ENCODE measurements at places on chromosomes 4 and X. TPM values are rescaled to one million over a fixed set of nuclear protein-coding genes. Genes with fewer than 3 reads are reported as not detected.

DNA sequence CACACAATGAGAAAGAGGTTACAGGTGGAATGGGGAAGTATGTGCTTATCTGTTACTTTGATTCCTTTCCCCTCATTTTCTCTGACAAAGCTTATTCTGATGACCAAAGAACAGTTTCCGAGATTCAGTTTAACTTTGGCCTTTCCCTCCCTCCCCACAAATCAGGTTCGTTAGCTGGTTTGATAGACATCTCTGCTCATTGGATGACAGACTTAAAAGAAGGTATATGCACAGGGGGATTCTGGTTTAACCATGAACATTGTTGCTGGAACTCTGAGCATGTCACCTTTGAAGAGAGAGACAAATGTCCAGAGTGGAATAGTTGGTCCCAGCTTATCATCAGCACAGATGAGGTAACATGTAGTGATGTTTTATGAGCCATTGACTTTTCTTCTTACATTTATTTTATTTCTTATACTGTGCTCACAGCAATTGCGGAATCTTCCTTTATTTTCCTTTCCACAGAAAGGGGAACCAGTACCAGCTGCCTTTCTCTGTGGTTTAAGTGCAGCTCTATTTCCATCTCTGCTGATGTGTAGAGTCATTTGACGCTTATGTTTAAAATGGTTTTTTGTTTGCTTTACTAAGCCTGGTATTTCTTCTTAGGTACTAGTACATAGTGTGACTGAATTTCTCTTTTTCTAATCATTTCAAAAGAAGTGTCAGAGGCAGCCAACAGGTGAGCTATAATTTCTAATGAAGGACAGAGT, 125.0 kb downstream of the AKAP4 start:
- H3K27me3 ChIP-seq, result no peaks in the 10 kb centered on the region
- no peaks in the 10 kb centered on the region for H3K36me3 ChIP-seq
- no peak for DNase-seq
- no peak overlapping the region for H3K27ac ChIP-seq
- H3K4me1 ChIP-seq, result no peaks in the 10 kb centered on the region

- H3K27ac ChIP-seq, result no peak overlapping the region
- no peaks in the 10 kb centered on the region for H3K36me3 ChIP-seq
- DNase-seq, result no peak
- no peaks in the 10 kb centered on the region for H3K27me3 ChIP-seq
- H3K4me3 ChIP-seq, result no peak overlapping the region
- no peaks in the 10 kb centered on the region for H3K4me1 ChIP-seq
Measured at GRCh38 chr4:85676850-85677590, 202.1 kb downstream of the ARHGAP24 start.

Gene LETM1
- 23.4 TPM for polyA plus RNA-seq

Gene XKRX
- 0.26 TPM for polyA plus RNA-seq

DNA sequence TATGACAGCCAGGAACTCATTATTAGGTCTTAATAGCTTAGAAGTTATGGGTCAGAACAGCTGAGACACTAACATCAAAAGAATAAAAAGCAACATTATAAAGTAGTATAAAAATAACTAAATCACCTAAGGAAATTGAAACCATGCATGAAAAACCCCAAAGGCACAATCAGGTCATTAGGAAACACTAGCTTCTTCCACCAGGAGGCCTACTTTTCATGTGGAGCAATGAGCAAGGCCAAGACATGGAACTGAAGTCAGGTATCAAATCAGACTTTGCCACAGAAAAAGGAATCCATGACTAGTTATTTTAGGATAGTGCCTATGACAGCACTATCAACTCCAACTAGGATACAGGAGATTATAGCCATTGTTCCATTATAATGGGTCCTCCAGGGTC, 7.9 kb downstream of the HUWE1 start:
- no peak overlapping the region for H3K4me3 ChIP-seq
- no peak for DNase-seq
- no peaks in the 10 kb centered on the region for H3K27me3 ChIP-seq
- H3K4me1 ChIP-seq, result peaks cover 6% of the 10 kb centered on the region
- peak overlapping the region; percentile 7 for H3K27ac ChIP-seq

Gene USP26
- not detected for polyA plus RNA-seq

- H3K4me1 ChIP-seq, result peaks cover 12% of the 10 kb centered on the region
- H3K4me3 ChIP-seq, result no peak overlapping the region
- no peaks in the 10 kb centered on the region for H3K27me3 ChIP-seq
Measured at GRCh38 chr4:155973639-155974475, 20.2 kb upstream of the CTSO start.

Gene SYN1
- 0.07 TPM for polyA plus RNA-seq

DNA sequence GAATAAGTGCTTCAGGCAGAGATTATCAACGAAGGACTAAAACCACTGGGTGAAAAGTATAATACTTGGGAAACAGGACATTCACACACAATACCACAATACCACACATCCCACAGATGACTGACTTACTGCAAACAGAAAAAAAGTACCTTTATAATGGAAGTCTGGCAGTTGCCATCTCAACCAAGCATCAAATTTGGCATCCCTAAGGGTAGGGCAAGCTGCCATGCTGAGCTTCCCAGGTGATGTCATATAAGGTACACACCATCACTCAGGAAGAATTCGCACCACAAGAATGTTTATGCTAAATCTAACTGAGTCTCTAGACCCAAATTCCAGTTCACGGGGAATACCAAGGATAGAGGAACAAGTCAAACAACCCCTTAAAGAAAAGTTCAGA, 9.1 kb downstream of the QDPR start:
- peaks cover 15% of the 10 kb centered on the region for H3K4me1 ChIP-seq
- no peaks in the 10 kb centered on the region for H3K27me3 ChIP-seq
- peak overlapping the region; percentile 61 for H3K27ac ChIP-seq
- H3K36me3 ChIP-seq, result peaks cover 17% of the 10 kb centered on the region
- DNase-seq, result peak; percentile 77
- no peak overlapping the region for H3K4me3 ChIP-seq

- no peak for DNase-seq
- H3K4me3 ChIP-seq, result no peak overlapping the region
- H3K27ac ChIP-seq, result peak overlapping the region; percentile 96
- H3K36me3 ChIP-seq, result no peaks in the 10 kb centered on the region
- peaks cover 34% of the 10 kb centered on the region for H3K4me1 ChIP-seq
- no peaks in the 10 kb centered on the region for H3K27me3 ChIP-seq
Measured at GRCh38 chr4:40185830-40186664, 10.8 kb upstream of the RHOH start.

GRCh38 chr4:118280501-118281218, 72.1 kb downstream of the PRSS12 start:
- DNase-seq, result no peak
- H3K27ac ChIP-seq, result peak overlapping the region; percentile 97
- H3K4me1 ChIP-seq, result peaks cover 26% of the 10 kb centered on the region
- H3K27me3 ChIP-seq, result no peaks in the 10 kb centered on the region
- peak overlapping the region; percentile 94 for H3K4me3 ChIP-seq

DNA sequence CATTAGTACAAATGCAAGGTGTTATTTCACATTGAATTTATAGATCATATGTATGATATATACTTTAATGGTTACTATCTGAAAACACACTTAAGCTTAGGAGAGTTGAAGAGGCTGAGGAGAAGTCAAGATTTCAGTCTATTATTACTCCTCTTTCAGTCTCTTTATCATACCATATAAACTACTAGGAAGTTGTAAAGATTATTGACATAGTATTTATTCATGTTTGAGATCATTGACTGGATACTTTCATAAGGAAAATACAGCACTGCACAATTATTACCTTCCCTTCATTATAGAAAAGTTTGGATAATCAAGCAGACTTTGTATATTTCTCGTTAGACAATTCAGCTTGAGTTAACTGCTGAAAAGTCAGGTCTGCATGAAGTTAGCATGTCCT, 10.0 kb upstream of the SGMS2 start:
- H3K27ac ChIP-seq, result no peak overlapping the region
- H3K4me3 ChIP-seq, result no peak overlapping the region
- no peak for DNase-seq

Gene TMPRSS11B
- polyA plus RNA-seq, result 2.0 TPM

DNA sequence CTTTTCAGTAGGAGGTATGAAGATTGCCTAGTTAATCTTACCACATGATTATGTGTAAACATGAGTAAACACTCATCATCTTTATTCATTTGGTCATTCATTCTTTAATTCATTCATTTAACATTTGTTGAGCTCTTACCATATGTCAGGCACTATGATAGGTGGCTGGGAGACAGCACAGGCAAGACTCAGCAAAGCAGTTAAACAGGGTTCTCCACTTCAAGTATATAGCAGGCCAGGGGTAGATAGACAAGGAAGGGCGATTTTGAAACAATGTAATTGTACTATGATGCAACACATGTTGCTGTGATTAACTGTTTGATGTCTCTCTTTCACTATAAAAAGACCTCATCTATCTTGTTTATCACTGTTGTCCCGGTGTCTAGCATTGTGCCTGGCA, 84.3 kb upstream of the GPR101 start:
- no peak for DNase-seq
- H3K36me3 ChIP-seq, result no peaks in the 10 kb centered on the region
- H3K4me3 ChIP-seq, result no peak overlapping the region
- no peaks in the 10 kb centered on the region for H3K27me3 ChIP-seq

DNA sequence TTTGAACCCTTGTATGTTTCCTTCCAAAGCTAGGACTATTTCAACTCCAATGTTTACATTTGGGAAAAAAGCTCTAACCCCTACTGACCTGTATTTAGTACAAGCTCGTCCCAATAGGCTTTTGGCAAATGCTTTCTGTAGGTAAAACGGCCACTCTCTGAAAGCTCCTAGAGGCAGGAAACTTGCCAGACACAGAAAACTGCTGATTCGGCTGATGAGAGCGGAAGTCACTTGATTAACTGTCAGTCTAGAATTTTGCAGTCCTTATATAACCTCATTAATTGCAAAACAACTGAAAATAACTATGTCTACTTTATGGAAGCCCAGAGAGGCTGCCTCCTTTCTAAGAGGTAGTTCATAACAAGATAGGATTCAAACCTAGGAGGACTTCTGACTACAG, 108.1 kb downstream of the TSPAN7 start:
- no peaks in the 10 kb centered on the region for H3K27me3 ChIP-seq
- H3K36me3 ChIP-seq, result no peaks in the 10 kb centered on the region
- DNase-seq, result no peak
- H3K27ac ChIP-seq, result no peak overlapping the region
- H3K4me1 ChIP-seq, result peaks cover 4% of the 10 kb centered on the region
- no peak overlapping the region for H3K4me3 ChIP-seq

Gene IL21
- not detected for polyA plus RNA-seq

GRCh38 chrX:43556207-43556606, 99.9 kb upstream of the MAOA start:
- H3K27ac ChIP-seq, result no peak overlapping the region
- no peak for DNase-seq
- peaks cover 6% of the 10 kb centered on the region for H3K4me1 ChIP-seq
- H3K4me3 ChIP-seq, result no peak overlapping the region
- no peaks in the 10 kb centered on the region for H3K27me3 ChIP-seq

GRCh38 chr4:126753592-126753991, 879.2 kb upstream of the INTU start:
- H3K4me1 ChIP-seq, result no peaks in the 10 kb centered on the region
- H3K4me3 ChIP-seq, result no peak overlapping the region
- H3K36me3 ChIP-seq, result no peaks in the 10 kb centered on the region
- H3K27ac ChIP-seq, result no peak overlapping the region
- DNase-seq, result no peak

Gene EPHA5
- not detected for polyA plus RNA-seq

- H3K4me1 ChIP-seq, result no peaks in the 10 kb centered on the region
- no peak overlapping the region for H3K4me3 ChIP-seq
- no peak overlapping the region for H3K27ac ChIP-seq
- H3K36me3 ChIP-seq, result peaks cover 10% of the 10 kb centered on the region
- no peak for DNase-seq
Measured at GRCh38 chr4:6845027-6845426, 62.5 kb downstream of the KIAA0232 start.

Gene HTR2C
- not detected for polyA plus RNA-seq

GRCh38 chrX:98194036-98194435, 1310.3 kb downstream of the RPA4 start:
- DNase-seq, result no peak
- no peak overlapping the region for H3K4me3 ChIP-seq
- H3K27me3 ChIP-seq, result no peaks in the 10 kb centered on the region
- H3K4me1 ChIP-seq, result no peaks in the 10 kb centered on the region

GRCh38 chrX:53442322-53442631, 8.1 kb upstream of the HSD17B10 start:
- peaks cover 11% of the 10 kb centered on the region for H3K4me1 ChIP-seq
- DNase-seq, result no peak
- H3K27ac ChIP-seq, result no peak overlapping the region
- H3K4me3 ChIP-seq, result no peak overlapping the region

- H3K36me3 ChIP-seq, result no peaks in the 10 kb centered on the region
- H3K4me3 ChIP-seq, result no peak overlapping the region
- no peak for DNase-seq
- no peaks in the 10 kb centered on the region for H3K27me3 ChIP-seq
- no peak overlapping the region for H3K27ac ChIP-seq
Measured at GRCh38 chrX:69146739-69147138, 18.5 kb downstream of the PJA1 start.

DNA sequence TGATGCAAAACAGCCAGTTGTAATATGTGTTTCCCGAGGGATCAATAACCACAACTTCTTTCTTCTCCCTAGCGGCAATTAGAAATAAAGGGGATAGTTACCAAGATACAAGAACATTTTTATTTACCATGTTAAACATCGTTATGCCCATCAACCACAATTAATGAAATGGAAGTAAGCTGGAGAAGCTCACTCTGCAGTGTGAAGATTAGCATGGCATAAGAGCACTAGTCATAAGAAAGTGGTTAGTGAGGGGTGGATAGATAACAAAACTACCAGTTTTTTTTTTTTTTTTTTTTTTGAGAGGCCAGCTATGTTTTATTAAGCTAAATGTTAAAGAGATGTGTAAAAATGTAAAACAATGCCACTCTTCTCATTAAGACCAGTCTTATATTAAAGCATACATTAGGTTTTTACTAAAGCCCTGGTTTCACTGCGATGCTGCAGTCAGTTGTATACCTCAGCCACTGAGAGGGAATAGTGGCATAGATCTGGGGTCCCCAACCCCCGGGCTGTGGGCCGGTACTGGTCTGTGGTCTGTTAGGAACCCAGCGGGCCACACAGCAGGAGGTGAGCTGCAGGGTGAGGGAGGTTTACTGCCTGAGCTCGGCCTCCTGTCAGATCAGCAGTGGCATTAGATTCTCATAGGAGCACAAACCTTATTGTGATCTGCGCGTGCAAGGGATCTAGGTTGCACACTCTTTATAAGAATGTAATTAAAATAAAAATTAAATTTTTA, 27.9 kb upstream of the NFXL1 start:
- H3K27ac ChIP-seq, result no peak overlapping the region
- H3K4me3 ChIP-seq, result no peak overlapping the region
- H3K4me1 ChIP-seq, result no peaks in the 10 kb centered on the region
- H3K27me3 ChIP-seq, result no peaks in the 10 kb centered on the region

- H3K36me3 ChIP-seq, result no peaks in the 10 kb centered on the region
- no peak for DNase-seq
- H3K4me1 ChIP-seq, result no peaks in the 10 kb centered on the region
- H3K27ac ChIP-seq, result no peak overlapping the region
- H3K4me3 ChIP-seq, result no peak overlapping the region
- no peaks in the 10 kb centered on the region for H3K27me3 ChIP-seq
Measured at GRCh38 chr4:76883147-76883546, 14.8 kb downstream of the SOWAHB start.

Gene SLC4A4
- 0.33 TPM for polyA plus RNA-seq
